Kidney (tissue), 22 donors: ENCODE measurements at places on chromosomes 1 and 21. TPM values are rescaled to one million over a fixed set of nuclear protein-coding genes. Genes with fewer than 3 reads are reported as not detected.
A peak's percentile ranks its signal among the peaks of the same experiment; 100 is the strongest.

GRCh38 chr1:62401034-62401760 is 35.7 kb upstream of the USP1 start:
- no peak for DNase-seq
- no peaks in the 10 kb centered on the region for H3K4me1 ChIP-seq
- no peaks in the 10 kb centered on the region for H3K36me3 ChIP-seq
- H3K27me3 ChIP-seq = no peaks in the 10 kb centered on the region

DNA sequence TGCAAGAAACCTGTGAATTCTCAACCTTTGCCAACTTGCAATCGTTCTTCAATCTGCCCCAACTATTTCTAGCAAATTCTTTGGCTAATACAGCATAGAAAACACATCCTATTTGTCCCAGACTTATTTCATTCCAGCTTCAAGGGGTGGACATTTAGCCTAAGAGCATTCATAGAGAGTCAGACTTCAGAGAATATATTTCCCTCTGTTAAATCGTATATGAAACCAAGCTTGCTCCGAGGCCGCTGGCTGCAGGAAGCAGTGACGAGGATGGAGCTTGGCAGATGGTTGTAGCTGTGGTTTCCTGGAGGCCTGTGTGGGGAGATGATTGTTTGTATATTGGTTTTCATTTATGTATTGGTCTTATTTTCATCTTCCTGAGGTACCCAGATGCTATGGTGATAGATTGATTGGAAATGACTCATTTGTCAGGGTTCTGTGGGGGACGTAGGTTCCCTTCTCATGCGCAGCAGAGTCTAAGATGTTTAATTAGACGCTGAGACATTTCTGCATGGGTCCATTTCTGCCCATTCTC is 26.1 kb downstream of the MAN1C1 start:
- H3K4me3 ChIP-seq = no peak overlapping the region
- H3K27ac ChIP-seq = peak overlapping the region; percentile 44
- no peak for DNase-seq
- H3K27me3 ChIP-seq = no peaks in the 10 kb centered on the region

DNA sequence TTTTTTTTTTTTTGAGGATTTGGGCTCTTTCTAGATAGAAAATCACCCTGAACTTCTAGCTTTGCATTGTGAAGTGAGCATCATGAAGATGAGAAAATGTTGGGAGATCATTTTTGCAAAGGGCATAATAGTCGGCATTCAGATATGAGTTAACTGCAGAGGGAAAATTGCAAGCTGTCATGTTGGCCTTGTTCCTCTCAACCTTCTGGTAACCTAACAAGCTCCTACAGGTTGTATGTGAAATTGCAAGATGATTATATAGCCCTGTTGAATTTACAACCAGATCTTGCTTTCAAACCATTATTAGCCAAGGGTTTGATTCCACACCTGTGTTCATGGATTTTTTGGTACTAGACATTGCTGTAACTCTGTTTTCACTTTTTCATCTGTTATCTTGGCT is 2.2 kb downstream of the ELOA start:
- no peak overlapping the region for H3K4me3 ChIP-seq
- no peak for DNase-seq
- H3K36me3 ChIP-seq = peaks cover 8% of the 10 kb centered on the region
- H3K4me1 ChIP-seq = peaks cover 9% of the 10 kb centered on the region
- no peaks in the 10 kb centered on the region for H3K27me3 ChIP-seq

Gene IL10RB
- total RNA-seq = 27.3 TPM

- no peaks in the 10 kb centered on the region for H3K4me1 ChIP-seq
- DNase-seq = no peak
- H3K27ac ChIP-seq = no peak overlapping the region
- H3K27me3 ChIP-seq = no peaks in the 10 kb centered on the region
- no peak overlapping the region for H3K4me3 ChIP-seq
Measured at GRCh38 chr1:210669951-210670350, 341.2 kb downstream of the HHAT start.

DNA sequence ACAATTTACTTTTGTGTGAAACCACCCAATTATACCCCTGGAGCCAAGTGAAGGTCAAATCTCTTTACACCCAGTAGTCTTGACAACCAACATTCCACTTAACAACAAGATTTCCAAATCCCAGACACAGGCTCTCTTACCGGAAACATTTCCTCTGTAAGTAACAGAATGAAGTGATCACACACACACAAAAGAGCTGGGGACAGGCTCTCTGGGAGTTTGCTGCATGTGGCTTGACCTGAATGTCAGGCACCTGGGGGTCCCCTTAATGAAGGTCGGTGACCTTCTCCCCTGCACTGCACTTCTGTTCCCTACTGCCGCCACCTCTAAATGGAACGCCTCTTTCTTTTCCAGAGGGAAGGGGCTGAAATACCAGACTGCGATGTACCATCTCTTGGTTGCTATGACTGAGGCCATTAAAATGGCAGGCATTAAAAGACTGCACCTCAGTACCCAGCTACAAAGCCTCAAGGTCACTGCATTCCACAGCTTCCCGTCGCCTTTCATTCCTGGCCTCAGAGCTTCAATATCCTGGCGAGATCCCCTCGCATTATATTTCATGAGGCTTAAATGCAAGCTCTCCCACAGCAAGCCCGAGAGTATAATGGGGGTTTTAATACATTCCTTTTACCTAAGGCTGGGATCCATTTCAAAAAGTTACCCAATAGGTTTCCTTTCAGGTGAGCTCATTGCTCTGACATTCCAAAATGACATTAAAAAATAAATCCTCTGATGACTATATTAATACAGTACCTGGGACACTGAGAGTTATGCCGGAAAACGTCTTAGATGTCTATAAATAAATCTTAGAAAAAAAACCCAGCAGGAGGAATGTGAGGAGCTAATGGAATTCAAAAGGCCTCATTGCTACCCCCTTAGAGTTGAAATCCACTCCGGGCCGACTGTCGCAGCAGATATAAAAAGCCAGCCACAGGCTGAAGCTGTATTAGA is 90.9 kb upstream of the DIRAS3 start:
- no peak overlapping the region for H3K4me3 ChIP-seq
- H3K4me1 ChIP-seq = no peaks in the 10 kb centered on the region
- H3K27ac ChIP-seq = peak overlapping the region; percentile 48
- H3K36me3 ChIP-seq = no peaks in the 10 kb centered on the region
- peak; percentile 79 for DNase-seq

GRCh38 chr1:210448297-210448892 is 119.7 kb downstream of the HHAT start:
- H3K27me3 ChIP-seq = no peaks in the 10 kb centered on the region
- no peaks in the 10 kb centered on the region for H3K4me1 ChIP-seq
- H3K4me3 ChIP-seq = no peak overlapping the region
- DNase-seq = peak; percentile 67
- H3K27ac ChIP-seq = no peak overlapping the region

- no peak overlapping the region for H3K4me3 ChIP-seq
- H3K27ac ChIP-seq = no peak overlapping the region
- no peaks in the 10 kb centered on the region for H3K27me3 ChIP-seq
- no peaks in the 10 kb centered on the region for H3K36me3 ChIP-seq
Measured at GRCh38 chr1:88016947-88017346, 667.1 kb upstream of the PKN2 start.

GRCh38 chr1:47753808-47754207 is 243.4 kb downstream of the TRABD2B start:
- H3K4me1 ChIP-seq = peaks cover 5% of the 10 kb centered on the region
- no peaks in the 10 kb centered on the region for H3K36me3 ChIP-seq
- no peak for DNase-seq
- no peaks in the 10 kb centered on the region for H3K27me3 ChIP-seq

DNA sequence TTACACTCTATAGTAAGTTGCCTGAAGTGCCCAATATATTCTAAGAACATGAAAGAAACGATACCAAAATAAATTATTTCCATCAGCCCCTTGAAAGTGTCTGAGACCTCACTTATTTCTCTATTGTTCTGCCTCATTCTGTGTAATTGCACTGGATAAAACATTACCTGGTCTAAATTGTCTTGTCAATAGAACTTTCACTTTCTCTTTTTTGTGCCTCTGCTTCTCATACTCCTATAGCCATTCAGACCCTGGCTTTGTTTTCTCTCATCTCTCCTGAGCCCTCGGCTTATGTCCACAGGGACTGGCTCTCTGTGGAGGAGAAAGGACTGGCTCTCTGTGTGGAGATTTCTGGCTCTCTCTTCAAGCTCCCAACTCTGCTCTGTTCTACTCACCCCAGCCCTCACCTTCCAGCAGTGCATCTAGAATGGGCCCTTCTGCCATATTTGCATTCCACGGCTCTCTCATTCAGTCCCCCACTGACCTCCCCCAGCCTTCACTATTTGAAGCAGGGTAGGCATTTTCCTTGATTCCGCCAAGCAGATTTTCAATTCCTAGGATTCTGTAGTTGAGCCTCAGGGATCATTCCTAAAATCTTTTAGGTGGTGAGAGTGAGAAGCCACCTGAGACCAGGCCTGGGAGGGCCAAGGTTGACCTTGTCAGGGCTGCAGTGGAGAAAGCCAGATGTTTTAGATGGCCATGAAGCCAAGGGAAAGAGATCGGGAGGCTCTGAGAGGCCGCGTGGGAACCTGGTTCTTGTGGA is 15.9 kb upstream of the GALNT2 start:
- no peak overlapping the region for H3K4me3 ChIP-seq
- no peak for DNase-seq
- no peaks in the 10 kb centered on the region for H3K27me3 ChIP-seq
- H3K4me1 ChIP-seq = no peaks in the 10 kb centered on the region
- no peak overlapping the region for H3K27ac ChIP-seq

GRCh38 chr1:212721388-212722247 is 22.0 kb upstream of the BATF3 start:
- H3K36me3 ChIP-seq = no peaks in the 10 kb centered on the region
- no peak overlapping the region for H3K27ac ChIP-seq
- no peaks in the 10 kb centered on the region for H3K4me1 ChIP-seq
- H3K27me3 ChIP-seq = no peaks in the 10 kb centered on the region
- no peak overlapping the region for H3K4me3 ChIP-seq
- DNase-seq = no peak

GRCh38 chr1:11352816-11353799 is 80.1 kb downstream of the UBIAD1 start:
- H3K27ac ChIP-seq = no peak overlapping the region
- H3K36me3 ChIP-seq = no peaks in the 10 kb centered on the region
- DNase-seq = peak; percentile 65
- no peak overlapping the region for H3K4me3 ChIP-seq
- H3K27me3 ChIP-seq = peaks cover 3% of the 10 kb centered on the region

DNA sequence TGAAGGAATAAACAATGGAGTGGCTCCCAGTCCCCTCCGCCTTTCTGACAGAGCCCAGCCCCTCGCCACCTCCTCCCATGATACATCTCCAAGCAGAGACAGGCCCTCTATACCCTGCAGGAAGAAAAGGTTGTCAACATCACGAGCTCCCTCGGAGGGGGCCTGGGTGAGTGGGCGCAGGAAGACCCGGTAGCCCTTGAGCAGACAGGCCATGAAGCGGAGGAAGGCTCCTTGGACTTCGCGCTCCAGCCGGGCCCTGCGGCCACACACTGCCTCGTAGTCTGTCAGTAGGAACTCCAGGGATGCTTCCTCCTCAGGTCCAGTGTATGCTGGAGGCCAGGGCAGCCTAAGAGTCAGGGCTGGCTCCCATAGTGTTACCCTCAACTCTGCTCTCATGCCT is 7.0 kb downstream of the DENND4B start:
- peaks cover 45% of the 10 kb centered on the region for H3K36me3 ChIP-seq
- no peak overlapping the region for H3K27ac ChIP-seq
- DNase-seq = no peak
- H3K4me3 ChIP-seq = no peak overlapping the region
- H3K4me1 ChIP-seq = peaks cover 3% of the 10 kb centered on the region

DNA sequence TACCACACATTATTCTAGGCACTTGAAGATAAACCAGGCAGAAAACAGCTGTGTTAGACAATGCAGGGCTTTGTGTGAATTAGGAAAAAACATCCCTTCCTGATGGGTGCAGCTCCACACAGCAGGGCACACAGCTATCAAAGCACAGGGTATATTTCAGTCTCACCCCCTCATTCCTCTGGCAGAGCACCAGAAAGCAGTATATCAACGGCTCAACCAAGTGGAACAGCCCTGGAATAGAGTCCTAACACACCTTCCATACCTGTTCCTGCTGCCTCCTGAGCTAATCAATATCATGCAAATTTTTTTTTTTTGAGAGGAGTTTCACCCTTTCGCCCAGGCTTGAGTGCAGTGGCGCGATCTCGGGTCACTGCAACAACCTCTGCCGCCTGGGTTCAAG is 32.1 kb downstream of the LYST start:
- DNase-seq = peak; percentile 63
- no peaks in the 10 kb centered on the region for H3K4me1 ChIP-seq
- H3K27me3 ChIP-seq = no peaks in the 10 kb centered on the region
- no peaks in the 10 kb centered on the region for H3K36me3 ChIP-seq

Gene ACTN2
- 0.60 TPM for total RNA-seq

- H3K36me3 ChIP-seq = no peaks in the 10 kb centered on the region
- no peak overlapping the region for H3K4me3 ChIP-seq
- H3K27me3 ChIP-seq = no peaks in the 10 kb centered on the region
- DNase-seq = peak; percentile 36
Measured at GRCh38 chr21:20443558-20444155, 554.6 kb upstream of the NCAM2 start.

DNA sequence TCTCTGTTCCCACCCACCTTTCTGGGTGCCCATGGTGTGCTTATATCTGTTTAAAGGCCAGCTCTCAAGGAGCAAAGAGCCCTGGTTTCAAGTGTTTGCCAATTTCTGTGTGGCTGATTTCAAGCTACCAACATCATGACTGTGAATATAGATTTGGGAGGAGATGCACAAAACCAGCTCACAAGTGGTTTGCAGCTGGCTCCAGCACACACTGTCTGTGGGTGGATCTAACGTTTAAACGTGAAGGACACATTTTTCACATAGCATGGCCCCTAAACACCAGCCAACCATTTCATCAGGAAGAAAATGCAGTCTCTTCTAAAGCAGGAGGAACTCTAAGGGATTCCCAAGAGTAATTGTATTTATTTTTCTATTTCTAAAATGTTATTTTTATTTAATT is 65.2 kb downstream of the FCRL5 start:
- H3K27me3 ChIP-seq = no peaks in the 10 kb centered on the region
- no peaks in the 10 kb centered on the region for H3K36me3 ChIP-seq
- no peaks in the 10 kb centered on the region for H3K4me1 ChIP-seq
- H3K4me3 ChIP-seq = no peak overlapping the region
- no peak overlapping the region for H3K27ac ChIP-seq
- DNase-seq = no peak

Gene FOXD3
- total RNA-seq = 0.31 TPM
